Activated CD8-positive, alpha-beta T cell treated with anti-CD3 and anti-CD28 coated beads, Interleukin-2, amount 10 ng/mL, durations not matched to agents 7 days and 5 days (primary cell): ENCODE measurements at places on chromosomes 4 and X. TPM values are rescaled to one million over a fixed set of nuclear protein-coding genes. Genes with fewer than 3 reads are reported as not detected.
A peak's percentile ranks its signal among the peaks of the same experiment; 100 is the strongest.

DNA sequence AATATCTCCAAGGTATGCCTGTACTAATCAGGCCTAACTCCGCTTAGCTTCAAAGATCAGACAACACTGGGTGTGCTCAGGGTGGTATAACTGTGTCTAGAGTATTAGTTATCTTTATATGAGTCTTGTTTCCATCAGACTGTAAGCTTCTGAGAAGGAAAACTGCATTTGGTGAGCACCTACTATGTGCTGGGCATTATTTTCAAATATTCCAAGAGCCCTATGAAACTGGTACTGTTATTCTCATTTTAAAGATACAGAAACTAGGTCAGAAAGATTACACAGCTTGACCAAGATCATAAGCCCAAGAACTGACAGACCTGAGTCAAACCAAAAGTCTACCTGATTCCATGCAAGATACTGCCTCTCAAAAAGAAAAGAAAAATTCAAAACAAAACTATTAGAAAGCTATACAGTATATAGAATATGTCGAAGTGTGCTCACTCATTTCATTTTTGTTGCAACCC is 44.4 kb downstream of the LRBA start:
- H3K4me1 ChIP-seq: peaks cover 26% of the 10 kb centered on the region
- peaks cover 2% of the 10 kb centered on the region for H3K36me3 ChIP-seq

DNA sequence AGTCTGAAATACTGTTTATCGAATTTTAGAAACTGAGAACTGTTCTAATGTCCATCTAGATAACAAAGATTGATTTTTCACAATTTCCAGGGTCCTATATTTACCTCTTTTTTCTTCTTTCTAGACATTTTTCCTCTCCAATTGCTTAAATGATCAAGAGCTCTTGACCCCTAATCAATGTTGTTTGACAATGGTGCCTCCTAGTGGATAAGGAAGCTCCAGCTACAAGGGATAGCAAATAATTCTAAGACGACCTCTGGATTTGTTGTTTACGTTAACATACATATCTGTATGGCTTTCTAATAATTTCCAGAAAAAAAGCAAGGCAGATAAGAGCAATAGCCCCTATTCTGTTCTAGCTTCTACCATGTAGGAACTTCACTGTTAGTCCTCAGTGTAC is 35.8 kb downstream of the GPR82 start:
- H3K27ac ChIP-seq: no peak overlapping the region
- peaks cover 6% of the 10 kb centered on the region for H3K4me1 ChIP-seq
- H3K27me3 ChIP-seq: no peaks in the 10 kb centered on the region
- peak; percentile 23 for DNase-seq

- H3K36me3 ChIP-seq: no peaks in the 10 kb centered on the region
- H3K27ac ChIP-seq: no peak overlapping the region
- H3K27me3 ChIP-seq: peaks cover 5% of the 10 kb centered on the region
- H3K4me3 ChIP-seq: no peak overlapping the region
These were observed 24.0 kb upstream of the MTHFD2L start for GRCh38 chr4:74133786-74134499.

DNA sequence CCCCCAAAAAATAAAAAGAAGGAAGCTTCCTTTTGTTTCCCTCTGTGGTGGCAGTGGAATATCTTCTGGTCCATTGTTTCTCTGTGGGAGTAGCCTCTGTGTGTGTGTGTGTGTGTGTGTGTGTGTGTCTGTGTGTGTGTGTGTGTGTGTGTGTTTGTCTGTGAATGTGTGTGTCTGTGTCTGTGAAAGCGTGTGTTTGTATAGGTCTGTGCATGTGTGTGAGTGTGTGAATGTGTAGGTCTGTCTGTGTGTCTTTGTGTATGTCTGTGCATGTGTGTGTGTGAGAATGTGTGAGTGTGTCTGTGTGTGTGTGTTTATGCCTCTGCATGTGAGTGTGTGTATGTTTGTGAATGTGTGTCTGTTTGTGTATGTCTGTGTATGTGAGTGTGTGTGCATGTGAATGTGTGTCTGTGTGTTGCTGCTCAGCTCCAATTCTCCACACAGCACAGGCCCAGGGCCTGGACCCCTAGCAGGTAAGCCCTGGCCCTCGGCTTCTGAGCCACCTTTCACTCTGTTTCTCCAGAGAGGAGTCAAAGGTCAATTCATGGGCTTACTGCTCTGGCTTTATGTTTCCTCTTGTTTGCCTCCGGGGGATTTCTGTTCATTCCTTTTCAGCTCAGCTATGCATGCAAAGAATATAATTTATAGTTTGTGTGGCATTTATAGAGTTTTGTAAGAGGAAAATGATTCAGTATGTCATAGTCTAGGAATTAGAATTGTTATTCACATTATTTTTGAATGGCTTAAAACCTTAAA is 89.8 kb downstream of the UCHL1 start:
- H3K4me3 ChIP-seq: no peak overlapping the region
- no peaks in the 10 kb centered on the region for H3K27me3 ChIP-seq
- no peaks in the 10 kb centered on the region for H3K36me3 ChIP-seq
- no peak for DNase-seq
- H3K4me1 ChIP-seq: no peaks in the 10 kb centered on the region

Gene ADH4
- total RNA-seq: not detected

GRCh38 chr4:70603856-70604255 is 11.8 kb downstream of the AMBN start:
- no peak for DNase-seq
- no peak overlapping the region for H3K4me3 ChIP-seq
- no peaks in the 10 kb centered on the region for H3K4me1 ChIP-seq
- H3K36me3 ChIP-seq: no peaks in the 10 kb centered on the region
- no peak overlapping the region for H3K27ac ChIP-seq
- H3K27me3 ChIP-seq: peaks cover 12% of the 10 kb centered on the region

- peaks cover 1% of the 10 kb centered on the region for H3K4me1 ChIP-seq
- no peaks in the 10 kb centered on the region for H3K36me3 ChIP-seq
- peaks cover 24% of the 10 kb centered on the region for H3K27me3 ChIP-seq
- H3K4me3 ChIP-seq: no peak overlapping the region
These were observed 4.8 kb upstream of the CXCL13 start for GRCh38 chr4:77600521-77601451.

Gene PRICKLE3
- 13.9 TPM for total RNA-seq

DNA sequence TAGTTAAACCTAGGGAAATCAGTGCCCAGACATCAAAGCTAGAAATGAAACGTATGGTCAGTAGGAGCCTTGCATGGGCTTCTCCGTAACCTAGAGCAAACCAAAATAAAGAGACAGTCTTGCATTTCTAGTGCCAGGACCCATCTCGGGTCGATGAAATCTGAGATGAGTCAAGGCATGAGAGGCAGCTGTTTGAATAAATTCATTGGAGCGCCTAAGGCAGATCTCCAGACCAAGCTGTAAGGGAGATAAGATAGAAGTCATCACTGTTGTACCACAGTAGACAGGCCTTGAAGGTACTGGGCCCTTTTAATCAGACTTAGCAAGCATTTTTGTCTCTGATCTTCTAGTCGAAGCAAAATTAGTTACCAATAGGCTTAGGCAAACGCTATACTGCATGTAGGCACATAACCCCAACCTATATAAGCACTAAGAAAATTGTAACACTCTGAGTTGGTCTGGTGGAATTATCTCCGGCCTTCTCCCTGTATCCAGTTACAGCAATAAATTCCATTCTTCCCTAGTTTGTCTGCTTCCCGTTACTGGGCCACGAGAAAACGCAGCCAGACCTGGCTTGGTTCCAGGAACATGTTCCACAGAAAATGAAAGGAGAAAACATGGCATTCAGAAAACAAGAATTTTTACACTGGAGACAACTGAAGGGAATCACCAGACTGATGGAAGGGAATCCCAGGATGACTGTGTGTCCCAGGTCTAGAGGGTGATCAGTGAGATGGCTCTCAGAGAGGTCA is 21.1 kb upstream of the PAPSS1 start:
- no peaks in the 10 kb centered on the region for H3K4me1 ChIP-seq
- no peak overlapping the region for H3K27ac ChIP-seq

Gene ARHGAP36
- not detected for total RNA-seq
